Fibroblast of gingiva (primary cell): ENCODE measurements at places on chromosomes 3 and 15.

DNA sequence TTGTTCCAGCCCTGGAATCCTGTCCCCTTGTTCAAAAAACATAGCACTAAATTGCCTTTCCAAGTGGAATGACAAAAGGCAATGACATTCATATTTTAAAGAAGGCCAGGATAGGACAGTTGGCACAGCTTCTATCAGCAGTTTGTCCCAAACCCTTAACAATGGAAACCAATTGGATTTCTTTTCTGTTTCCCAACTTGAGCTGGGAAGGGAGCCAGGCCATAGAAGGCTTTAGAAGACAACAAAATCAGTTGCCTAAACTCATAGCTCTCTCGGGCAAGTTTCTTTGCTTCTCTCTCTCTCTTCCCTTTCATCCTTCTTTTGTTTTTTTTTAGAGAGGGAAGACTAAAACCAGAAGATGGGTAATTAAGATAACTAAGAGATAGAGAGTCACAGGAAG, 227.7 kb upstream of the TPRG1 start:
- peak; percentile 64 for DNase-seq

GRCh38 chr15:63735449-63735848, 98.3 kb downstream of the HERC1 start:
- no peak for DNase-seq

DNA sequence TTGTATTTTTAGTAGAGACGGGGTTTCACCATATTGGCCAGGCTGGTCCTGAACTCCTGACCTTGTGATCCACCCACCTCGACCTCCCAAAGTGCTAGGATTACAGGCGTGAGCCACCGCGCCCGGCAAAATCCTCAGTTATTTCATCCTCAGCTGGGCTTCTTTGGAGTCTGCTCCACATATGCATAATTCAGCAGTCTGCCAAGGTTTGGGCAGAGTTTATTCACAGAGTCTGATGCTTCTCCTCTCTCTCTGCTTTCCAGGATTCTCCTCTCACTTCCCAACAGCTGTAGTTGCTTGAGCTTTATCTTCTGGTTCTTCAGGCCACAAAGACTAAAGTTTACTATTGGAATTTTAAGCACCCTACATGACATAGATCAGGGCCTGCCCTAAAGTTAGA, 8.2 kb downstream of the ZNF106 start:
- no peak for DNase-seq

GRCh38 chr3:143041903-143042302, 40.5 kb downstream of the U2SURP start:
- DNase-seq = no peak

DNA sequence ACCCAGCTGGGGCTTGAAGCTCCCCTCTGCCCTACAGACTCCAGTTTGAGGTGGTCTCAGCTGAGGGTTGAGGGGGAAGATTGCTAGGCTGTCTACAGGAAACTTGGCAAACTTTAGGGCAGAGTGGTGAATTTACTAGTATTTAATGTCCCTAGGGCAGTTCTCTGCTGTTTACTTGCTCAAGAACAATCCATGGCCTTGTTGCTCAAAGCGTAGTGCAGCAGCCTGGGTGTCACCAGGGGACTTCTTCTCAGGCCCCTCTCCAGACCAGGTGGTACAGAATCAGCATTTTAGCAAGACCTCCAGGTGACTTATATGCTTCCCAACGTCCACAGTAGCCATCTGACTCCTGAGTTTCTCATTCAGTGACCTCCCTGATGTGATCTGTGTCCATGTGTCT, 188.9 kb downstream of the NR1D2 start:
- DNase-seq = no peak

GRCh38 chr3:160400702-160401150, 1.3 kb downstream of the SMC4 start:
- no peak for DNase-seq

GRCh38 chr3:13461169-13462124, 18.7 kb upstream of the HDAC11 start:
- no peak for DNase-seq

DNA sequence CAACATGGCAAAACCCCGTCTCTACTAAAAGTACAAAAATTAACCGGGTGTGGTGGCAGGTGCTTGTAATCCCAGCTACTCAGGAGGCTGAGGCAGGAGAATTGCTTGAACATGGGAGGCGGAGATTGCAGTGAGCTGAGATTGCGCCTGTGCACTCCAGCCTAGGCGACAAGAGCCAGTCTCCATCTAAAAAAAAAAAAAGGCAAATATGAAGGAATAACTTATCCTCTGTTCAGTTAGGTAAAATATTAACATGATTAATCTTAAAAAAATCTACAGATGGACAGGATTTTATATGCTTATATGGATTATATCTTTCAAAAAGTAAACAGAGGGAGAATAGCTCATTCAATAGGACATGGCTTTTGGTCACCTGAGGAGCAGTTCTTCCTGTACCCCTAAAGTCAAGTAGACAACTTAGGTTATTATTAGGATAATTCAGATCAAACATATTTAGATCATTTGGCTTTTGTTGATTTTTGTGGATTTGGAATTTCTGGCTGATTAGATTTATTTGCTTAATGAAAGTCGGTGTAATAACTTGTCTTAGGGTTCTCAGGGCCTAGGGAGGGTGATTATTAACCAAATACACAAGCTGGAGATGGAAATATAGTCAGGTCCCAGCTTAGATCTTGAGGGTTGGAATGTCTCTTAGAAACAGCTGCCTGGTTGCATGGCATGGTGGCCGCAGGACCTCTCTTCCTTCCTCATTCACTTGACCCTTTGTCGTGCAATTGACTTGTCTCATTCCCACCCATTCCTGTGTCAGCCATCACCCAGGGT, 82.1 kb upstream of the ONECUT1 start:
- no peak for DNase-seq

DNA sequence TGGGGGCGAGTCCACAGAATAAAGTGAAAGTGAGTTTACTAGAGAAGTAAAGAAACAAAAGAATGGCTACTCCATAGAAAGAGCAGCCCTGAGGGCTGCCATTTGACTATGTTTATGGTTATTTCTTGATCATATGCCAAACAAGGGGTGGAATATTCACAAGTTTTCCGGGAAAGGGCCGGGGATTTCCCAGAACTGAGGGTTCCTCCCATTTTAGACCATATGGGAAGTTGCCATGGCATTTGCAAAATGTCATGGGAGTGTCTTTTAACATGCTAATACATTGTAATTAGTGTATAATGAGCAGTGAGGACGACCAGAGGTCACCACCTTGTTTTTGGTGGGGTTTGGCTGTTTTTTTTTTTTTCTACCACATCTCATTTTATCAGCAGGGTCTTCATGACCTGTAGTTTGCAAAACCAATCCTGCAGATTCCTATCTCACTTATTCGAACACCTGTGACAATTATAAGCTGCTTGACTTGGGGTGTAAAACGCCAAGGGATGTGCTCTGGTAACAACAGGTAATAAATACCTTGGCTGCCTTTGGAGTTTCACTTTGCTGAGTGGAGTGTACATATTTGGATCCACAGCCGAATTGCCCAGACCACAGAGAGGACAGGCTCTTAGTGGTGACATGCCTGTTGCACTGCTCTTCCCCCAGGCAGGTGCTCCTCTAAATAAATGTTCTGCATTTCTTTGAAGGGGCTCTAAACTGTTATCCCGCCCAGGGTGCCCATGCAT, 43.6 kb downstream of the C2CD4B start:
- DNase-seq = no peak

GRCh38 chr3:194826594-194826993, 140.9 kb downstream of the FAM43A start:
- DNase-seq = no peak

DNA sequence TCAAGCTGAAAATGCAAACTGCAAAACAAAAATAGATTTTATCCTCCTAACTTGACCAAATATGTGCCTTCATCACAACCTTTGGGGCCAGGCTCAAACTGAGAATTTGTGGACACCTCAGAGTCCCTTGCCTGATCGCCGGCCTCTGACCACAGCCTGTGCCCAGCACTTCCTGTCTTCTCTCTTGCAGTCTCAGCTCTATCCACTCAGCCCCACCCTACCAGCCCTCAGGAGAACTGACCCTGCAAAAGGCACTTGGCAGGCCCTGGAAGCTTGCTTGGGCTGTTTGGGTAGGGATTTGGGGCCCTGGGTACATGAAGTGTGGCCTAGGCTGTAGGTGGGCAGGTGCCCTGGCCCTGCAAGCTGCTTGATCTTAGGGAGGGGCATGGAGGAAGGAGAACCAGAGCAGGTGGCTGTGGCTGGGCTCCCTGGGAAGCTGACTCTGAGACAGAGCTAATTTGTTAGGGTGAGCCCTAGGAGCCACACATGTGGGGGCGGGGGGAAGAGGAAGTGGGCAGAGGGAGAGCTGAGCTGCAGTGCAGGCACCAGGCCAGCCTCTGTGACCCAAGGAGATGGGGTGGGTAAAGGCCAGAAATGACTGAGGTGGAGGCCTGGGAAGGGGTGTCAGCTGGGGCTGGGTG, 8.6 kb downstream of the CLEC3B start:
- DNase-seq = no peak

- DNase-seq = no peak
Observed at GRCh38 chr3:181581656-181582055, 130.1 kb upstream of the SOX2 start.

- peak; percentile 75 for DNase-seq
Observed at GRCh38 chr3:15319575-15319974, 12.8 kb downstream of the SH3BP5 start.

DNA sequence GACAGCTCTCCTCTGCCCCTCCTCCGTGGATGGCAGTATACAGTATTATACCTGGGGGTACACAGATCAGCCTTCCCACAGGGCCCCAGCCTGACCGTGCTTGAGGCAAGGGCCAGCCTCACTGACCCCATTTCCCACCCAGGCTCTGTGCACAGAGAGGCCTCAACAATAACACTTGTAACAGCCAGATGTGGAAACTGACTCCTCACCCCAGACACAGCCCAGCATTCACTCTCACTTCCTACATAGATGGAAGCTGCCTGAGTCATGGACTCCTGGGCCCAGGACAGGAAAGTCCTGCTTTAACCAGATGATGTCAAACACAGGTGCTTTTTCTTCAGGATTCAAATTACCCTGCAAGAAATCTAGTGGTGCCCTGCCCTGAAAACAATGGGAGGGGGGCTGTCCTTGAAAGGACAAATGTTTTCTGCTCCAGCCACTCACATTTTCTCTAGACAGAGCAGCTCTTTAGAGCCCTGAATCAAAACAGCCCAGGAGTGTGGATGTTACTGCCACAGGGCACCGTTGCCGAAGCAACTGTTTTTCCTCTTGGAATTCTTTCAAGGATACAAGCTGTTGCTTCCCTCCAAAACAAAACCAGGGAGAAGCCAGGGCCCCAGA, 16.4 kb downstream of the CCDC12 start:
- peak; percentile 11 for DNase-seq

- DNase-seq = no peak
Observed at GRCh38 chr3:168585544-168585943, 489.8 kb upstream of the GOLIM4 start.

- no peak for DNase-seq
Observed at GRCh38 chr3:9951126-9951525, 1.1 kb downstream of the PRRT3 start.

GRCh38 chr15:74332611-74333010, 34.8 kb downstream of the CYP11A1 start:
- no peak for DNase-seq

DNA sequence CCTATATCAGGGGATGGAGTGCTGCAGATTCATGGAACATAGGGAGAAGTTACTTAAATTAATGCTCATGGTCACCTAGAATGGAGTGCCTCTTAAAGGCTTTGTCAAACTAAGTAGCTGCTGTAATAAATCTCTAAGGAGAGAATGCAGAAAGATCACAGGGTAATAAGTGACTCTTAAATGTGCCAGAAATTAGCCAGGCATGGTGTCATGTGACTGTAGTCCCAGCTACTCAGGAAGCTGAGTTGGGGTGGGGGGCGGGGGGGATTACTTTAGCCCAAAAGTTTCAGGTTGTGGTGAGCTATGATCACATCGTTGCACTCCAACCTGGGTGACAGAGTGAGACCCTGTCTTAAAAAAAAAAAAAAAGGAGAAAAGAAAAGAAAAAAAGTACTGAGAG, 90.9 kb upstream of the ASB14 start:
- no peak for DNase-seq

- no peak for DNase-seq
Observed at GRCh38 chr3:21502656-21503055, 248.4 kb downstream of the ZNF385D start.
